ENCODE measurements at places on chromosomes 5 and 9.

DNA sequence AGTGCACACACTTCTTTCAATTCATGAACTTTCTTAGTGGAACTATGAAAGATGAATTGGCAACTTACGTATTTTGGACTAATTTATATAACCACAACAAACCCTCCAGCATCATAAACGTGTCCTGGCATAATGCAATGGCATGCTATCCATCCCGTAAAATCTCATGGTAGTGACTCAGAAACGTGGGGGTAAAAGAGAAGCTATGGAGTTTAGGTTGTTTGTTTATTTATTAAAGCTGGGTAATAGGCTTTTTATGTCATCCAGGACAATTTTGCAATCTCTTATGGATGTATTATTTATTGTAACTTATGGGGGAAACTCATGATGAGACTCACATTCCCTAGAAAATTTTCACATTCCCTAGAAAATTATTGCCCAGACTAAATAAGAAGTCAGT is 106.3 kb downstream of the GDA start:
- DNase-seq: no peak

GRCh38 chr9:71677209-71677608 is 91.1 kb downstream of the CEMIP2 start:
- no peak for DNase-seq

GRCh38 chr5:113085880-113086409 is 109.3 kb downstream of the DCP2 start:
- DNase-seq: no peak

DNA sequence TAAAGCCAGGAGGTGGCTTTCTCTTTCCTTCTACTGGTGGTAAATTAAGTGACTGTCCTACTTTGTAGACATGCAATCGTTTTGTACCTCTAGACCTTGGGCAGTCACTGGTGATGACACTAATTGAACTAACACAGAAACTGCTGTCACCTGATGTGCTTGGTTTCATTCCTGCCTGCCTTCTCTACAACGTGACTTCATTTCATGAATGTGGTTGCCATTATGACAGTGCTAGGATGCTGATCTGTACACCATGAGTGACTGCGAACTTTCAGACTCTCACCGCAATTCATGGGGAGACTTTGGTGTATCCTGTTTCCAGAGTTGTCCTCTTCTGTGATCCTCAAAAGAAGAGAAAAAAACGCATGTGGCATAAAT is 47.5 kb downstream of the UBE2QL1 start:
- DNase-seq: no peak

DNA sequence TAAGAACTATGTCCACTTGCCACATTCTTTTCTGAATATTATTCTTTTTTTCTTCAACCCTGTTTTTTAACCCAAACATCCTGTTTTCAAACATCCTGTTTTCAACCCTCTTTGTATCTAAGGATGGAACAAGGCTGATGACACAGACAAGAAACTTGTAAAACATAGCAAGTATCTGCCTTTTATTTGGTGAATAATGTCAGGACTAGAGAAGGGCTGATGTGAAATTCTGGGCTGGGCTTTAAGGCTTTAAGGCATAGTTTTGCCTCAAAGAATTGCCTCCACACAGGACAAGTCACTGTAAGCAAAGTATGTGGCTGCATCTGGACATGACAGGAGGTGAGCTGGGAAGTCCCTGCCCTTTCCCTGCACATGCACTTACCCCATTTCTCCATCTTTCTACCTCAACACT is 42.5 kb upstream of the RIC1 start:
- no peak for DNase-seq

- DNase-seq: no peak
Observed at GRCh38 chr5:111379391-111379816, 132.9 kb downstream of the STARD4 start.

DNA sequence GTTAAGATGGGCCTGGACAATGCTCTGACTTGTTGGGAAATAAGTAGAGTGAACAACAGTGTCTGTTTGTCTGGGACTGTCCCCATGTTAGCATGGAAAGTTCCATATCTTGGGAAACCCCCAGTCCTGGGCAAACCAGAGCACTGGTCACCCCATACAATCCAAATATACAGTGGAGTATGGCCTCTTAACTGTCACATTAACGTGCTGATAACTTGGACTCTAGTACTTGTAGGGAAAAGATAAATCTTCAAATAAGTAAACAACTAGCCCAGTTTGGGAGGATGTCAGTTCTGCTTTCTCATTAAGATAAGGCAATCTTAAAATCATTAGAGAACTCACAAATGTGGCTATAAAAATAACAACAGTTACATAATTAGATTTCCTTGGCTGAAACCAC is 47.6 kb upstream of the JAK2 start:
- no peak for DNase-seq

DNA sequence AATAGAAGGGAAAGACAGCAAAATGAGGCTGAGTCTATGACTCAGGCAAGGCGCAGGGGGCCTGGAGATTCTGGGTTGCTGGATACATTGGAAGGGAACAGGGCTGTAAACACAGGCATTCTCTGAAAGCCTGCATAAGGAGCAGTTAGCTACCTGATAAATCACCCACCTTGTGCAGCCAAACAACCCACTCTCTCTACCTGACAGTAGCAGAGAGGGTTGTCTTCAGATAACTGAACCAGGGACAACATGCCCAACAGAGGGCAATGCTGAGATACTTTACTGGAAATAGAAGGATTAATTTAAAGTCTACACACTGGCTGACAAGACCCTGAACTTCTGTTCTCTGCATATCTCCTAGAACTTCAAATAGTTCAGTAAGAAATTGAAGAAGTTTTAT is 161.6 kb downstream of the KCTD16 start:
- DNase-seq: no peak

GRCh38 chr5:6085341-6085860 is 292.9 kb downstream of the MED10 start:
- DNase-seq: no peak

DNA sequence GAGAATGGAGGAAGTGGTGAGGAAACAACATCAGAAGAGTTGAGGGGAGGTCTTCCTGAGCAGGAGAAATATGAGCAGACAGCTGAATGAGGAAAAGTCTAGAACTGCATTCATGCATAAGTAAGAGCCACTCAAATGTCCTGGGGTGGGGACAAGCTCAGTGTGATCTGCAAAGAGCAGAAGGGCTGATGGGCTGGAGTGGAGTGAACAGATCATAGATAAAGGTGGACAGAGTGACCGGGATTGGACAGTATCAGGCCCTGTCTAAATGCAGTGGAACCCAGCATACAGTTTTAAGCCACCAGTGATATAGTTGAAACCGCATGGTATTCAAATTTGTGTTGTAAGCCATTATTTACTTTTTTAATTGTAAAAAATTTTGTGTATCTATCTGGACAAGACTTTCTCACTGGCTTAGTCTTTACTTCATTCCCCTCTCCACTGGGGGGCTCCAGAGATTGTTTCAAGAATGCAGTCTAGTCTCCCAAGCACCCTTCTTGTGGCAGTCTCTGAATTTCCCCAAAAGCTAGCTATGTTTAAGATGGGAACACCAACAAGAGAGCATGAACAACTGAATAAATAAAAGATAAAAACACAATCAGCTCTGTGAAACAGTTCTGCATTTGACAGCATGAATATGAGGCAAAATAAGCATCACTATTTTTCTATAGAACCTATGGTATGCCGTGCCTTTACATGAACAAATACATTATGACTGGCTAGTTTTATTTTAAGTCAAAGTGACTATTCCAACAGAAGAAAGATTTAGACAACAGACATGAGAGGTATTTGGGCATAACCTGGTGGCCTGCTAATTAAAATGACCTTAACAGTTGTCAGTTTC is 10.7 kb upstream of the STK32A start:
- no peak for DNase-seq

DNA sequence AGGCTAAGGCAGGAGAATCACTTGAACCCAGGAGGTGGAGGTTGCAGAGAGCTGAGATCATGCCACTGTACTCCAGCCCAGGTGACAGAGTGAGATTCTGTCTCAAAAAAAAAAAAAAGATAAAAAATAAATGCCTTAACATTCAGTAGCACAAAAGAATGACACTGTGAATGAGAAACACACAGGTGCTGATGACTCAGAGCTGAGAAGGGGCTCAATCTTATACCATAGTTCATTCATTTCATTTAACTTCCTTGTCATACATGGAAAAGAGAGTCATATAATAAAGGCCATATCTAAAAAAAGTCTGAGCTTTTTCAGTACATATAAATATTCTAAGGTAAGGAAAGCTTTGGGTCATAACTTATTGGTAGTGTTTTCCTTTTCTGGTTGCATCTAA is 40.6 kb downstream of the WWC1 start:
- DNase-seq: no peak

GRCh38 chr5:16539169-16539666 is 73.6 kb upstream of the ZNF622 start:
- no peak for DNase-seq

DNA sequence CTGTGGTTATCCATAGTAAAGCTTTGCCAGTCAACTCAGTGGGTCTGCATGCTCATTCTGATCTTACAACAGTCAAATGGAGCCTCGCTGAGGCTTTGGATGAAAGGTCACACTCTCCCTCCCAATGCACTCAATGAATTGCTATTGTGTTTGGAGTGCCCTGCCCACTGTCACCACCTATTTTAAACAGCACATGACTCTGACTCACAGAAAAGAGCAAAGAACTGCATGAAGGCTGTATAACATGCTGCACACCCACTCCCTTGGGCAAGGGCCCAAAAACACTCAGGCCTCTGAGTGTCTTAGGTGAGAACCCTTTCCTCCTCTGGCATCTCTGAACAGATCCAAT is 118.7 kb upstream of the CCDC112 start:
- DNase-seq: no peak

- no peak for DNase-seq
Observed at GRCh38 chr5:73999297-73999696, 373.3 kb downstream of the ARHGEF28 start.

GRCh38 chr9:84381508-84381907 is 41.0 kb upstream of the SLC28A3 start:
- DNase-seq: no peak

DNA sequence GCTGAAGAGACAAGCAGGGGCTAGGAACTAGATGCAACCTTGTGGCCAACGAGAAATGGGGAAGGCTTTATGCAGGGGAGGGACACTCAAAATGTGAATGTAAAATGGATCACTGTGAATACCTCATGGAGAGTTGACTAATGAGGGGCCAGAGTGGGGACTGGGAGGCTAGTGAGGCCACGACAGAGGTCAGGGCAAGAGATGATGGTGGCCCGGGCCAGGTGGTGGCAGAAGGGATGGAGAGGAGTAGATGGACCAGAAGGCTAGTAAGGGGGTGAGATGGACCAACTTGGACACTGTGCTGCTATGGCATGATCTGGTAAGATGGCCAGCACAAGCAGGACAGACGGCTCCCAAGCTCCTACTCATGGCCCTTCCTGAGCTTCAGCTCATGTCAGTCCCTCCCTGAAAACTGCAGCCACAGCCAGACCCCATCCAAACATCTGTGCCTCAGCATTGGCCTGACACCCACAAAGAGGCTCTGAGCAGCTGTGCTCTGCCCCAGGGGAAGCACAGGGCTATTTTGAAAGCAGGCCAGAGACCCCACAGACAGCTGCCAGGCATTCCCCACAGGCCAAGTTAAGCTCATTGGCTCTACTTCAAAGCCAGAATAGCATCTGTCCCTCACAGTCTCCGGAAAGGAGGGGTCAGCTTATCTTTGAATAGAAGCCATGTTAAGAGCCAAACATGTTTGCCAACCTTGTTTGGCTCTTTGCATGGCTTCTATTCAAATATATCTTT is 22.1 kb downstream of the P4HA2 start:
- no peak for DNase-seq
